Hair follicle dermal papilla cell (primary cell): ENCODE measurements at places on chromosomes 1 and 21. TPM values are rescaled to one million over a fixed set of nuclear protein-coding genes. Genes with fewer than 3 reads are reported as not detected.

KRTAP19-1 gene
- not detected in 2 replicates for total RNA-seq

C1orf122 gene
- 17.0 and 18.0 TPM in 2 replicates for total RNA-seq

ATF3 gene
- 9.1 and 10.4 TPM in 2 replicates for total RNA-seq

LRRC39 gene
- total RNA-seq, result 0.24 and 0.65 TPM in 2 replicates

SLC22A15 gene
- 22.3 and 27.4 TPM in 2 replicates for total RNA-seq

ZNF683 gene
- not detected in 2 replicates for total RNA-seq

PRR9 gene
- not detected in 2 replicates for total RNA-seq

SH2D2A gene
- total RNA-seq, result 0.32 and 0.61 TPM in 2 replicates

MTOR gene
- 41.3 and 49.5 TPM in 2 replicates for total RNA-seq

CCDC24 gene
- total RNA-seq, result 3.0 and 3.1 TPM in 2 replicates

OPRD1 gene
- under 0.01 TPM in 1 of 2 replicates, not detected in the other for total RNA-seq

CLEC20A gene
- total RNA-seq, result not detected in 2 replicates

ZFP69B gene
- 1.9 and 2.3 TPM in 2 replicates for total RNA-seq

CAMK2N1 gene
- 30.5 and 33.8 TPM in 2 replicates for total RNA-seq

TACSTD2 gene
- total RNA-seq, result 2.4 and 3.9 TPM in 2 replicates
